CD4-positive, alpha-beta T cell treated with Interleukin-2 at 100 ng/mL for 4 hours (primary cell): ENCODE measurements at places on chromosomes 11 and 22.
A peak's percentile ranks its signal among the peaks of the same experiment; 100 is the strongest.

GRCh38 chr22:36385491-36386350, 2.0 kb downstream of the MYH9 start:
- peak; percentile 75 for DNase-seq

GRCh38 chr11:134585666-134586610, 173.9 kb upstream of the B3GAT1 start:
- DNase-seq, result no peak

DNA sequence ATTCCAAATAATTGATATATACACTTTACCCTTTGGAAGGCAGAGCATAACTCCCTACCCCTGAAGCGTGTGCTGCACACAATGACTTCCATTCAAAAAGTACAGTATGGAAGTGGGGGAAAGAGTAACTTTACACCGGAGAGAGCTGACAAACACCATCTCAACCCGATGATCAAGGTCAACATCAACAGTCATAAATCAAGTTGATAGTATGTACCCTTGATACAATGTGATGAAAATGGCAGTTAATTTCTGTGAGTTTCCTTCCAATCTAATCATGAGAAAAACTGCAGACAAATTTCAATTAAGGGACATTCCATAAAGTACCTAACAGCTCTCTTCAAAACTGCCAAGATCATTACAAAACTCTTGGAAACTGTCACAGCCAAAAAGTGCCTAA, 6.0 kb upstream of the DEUP1 start:
- DNase-seq, result no peak

DNA sequence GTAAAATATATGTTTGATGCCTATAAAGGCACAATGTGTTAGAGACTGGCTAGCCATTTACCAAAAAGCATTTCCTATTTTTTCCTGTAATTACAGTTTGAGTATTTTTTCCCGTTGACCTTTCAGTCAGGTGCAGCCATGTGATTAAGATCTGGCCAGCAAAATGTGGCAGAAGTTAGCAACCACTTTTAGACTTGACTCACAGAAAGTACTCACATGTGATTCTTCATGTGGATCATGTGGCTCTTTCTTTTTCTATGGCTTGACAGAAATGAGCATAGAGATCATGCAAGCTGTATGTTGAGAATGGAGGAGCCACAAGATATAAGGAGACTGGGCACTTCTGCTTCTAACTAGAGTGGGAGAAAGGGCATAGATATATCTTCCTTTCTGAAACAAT, 27.3 kb upstream of the RAB38 start:
- no peak for DNase-seq

GRCh38 chr11:74956397-74957015, 7.4 kb downstream of the SPCS2 start:
- no peak for DNase-seq

GRCh38 chr11:106706355-106706754, 311.9 kb downstream of the GUCY1A2 start:
- no peak for DNase-seq

GRCh38 chr11:8055836-8056526, 25.0 kb upstream of the TUB start:
- no peak for DNase-seq

DNA sequence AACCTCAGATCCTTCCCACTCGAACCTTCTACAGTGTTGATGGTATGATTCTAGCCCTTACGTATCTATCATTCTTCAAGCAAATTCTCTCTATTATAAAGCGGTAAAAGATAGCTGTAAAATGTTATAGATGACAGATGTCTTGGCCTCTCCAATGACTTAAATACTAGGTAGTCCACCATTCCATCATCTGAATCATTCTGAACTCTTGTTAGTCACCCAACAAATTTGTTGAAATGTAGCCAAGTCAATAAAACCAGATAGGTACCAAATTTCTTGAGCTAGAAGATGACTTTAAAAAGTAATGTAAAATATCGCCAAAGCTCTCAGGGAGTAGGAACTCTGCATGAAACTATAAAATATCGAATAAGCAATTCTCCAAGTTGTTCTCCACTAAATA, 32.6 kb upstream of the PICALM start:
- no peak for DNase-seq

GRCh38 chr22:22802339-22802970, 85.2 kb upstream of the IGLL5 start:
- DNase-seq, result peak; percentile 60

DNA sequence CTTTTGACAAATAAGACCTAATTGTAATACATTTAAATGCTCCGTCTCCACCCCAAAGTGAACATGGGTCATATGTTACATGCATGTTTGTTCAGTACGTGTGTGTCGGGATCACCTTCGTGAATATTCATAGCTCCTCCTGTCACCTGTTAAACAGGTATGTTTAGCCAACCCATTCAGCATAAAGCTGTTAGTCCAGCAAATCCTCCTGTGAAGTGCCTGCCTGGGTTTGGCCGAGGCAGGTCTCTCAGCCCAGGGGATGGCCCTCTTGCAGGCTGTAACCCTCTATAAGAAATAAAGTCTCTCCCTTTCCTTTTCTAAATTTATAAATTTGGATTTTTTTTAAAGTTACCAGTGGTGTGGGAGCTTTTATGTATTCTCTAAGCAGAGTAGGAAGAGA, 38.9 kb upstream of the NTM start:
- DNase-seq, result no peak

- peak; percentile 9 for DNase-seq
These were observed 31.7 kb downstream of the FAM181B start for GRCh38 chr11:82701847-82702520.

GRCh38 chr11:15558513-15559181, 443.9 kb downstream of the INSC start:
- no peak for DNase-seq

DNA sequence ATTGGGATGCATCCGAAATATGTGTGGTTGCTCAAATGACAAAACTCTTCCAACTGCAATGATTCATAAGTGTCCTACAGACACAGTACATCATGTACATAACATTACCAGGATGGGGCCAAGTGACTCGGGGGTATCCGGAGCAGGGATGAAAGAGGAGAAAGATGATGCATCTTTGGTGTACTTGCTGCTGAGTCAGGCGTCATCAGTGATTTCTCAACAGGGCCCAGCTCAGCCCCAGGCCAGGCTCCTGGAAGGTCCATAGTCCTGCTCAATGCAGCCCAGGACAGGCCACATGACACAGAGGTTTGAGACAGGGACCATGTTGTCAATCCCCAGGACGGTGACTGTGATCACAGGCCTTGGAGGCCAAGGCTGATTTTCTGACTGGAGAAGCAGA, 59.3 kb downstream of the GGTLC2 start:
- DNase-seq, result no peak

GRCh38 chr11:35076201-35077100, 62.5 kb upstream of the CD44 start:
- no peak for DNase-seq

- no peak for DNase-seq
These were observed 16.7 kb downstream of the PHLDA2 start for GRCh38 chr11:2912498-2912897.

DNA sequence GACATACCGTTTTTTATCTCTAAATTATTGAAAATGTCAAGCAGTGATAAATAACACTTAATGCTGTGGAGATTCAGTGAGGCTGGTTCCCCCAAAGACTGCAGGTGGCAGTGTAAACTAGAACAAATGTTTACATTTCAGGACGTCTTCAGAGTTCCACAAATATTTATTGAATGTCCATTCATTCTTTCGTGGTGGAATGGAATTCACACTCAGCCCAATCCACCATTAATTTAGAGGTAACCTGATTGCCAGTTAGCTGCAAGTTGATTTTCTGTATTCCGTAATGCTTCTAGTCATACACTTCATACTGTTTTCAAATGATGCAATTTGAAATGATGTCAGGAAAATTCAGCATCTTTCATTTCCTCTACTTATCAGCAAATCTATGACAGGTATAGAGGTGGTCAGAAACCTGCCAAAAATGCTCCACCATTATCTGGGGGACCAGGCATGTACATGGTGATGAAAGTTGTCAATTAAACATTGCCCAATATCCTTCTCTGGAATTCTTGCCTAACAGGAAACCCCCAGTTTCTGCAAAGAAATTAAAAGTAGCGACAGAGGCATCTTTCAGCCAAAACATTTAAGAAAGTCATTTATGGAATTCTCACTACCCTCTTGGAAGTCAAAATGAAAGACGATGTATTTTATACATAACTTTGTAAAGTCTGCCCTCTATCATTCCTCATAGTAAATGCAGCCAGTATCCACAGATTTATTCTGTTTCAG, 94.3 kb upstream of the BMAL1 start:
- DNase-seq, result peak; percentile 25

DNA sequence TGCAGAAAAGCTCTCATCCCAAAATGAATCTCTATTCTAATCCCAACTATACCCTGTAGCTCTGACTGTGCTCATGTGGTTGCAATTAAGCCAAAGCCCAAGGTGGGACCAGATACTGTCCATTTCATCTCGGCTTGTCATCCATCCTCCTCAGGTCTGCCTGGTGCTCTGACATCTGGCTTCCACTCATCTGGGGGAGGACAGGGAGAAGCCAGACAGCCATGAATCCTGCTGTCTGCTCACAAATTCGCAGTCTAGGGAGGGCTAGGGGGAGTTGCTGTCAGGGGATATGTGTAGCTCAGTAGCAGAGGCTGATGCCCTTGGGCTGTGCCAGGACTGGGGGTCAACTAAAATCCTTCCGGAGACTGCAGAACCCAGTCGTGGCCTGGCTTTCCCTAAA, 167.1 kb downstream of the ETS1 start:
- DNase-seq, result no peak

DNA sequence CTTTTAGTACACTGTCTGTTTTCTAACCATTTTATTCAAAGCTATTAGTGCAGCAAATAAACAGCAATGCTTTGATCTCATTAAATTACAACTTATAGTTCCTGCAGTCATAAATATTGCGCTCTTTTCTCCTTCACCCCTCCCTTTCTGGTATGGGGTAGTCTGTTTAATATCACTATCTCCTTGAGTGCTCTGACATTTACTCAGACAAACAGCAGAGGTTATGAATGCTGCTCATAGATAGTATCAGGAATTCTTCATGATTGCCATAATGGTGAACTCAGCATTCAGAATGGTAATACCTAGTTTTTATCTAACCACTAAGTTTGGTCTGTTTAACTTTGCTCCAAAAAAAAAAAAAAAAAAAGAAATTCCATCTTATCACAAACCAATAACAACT, 87.4 kb downstream of the EIF3M start:
- no peak for DNase-seq

DNA sequence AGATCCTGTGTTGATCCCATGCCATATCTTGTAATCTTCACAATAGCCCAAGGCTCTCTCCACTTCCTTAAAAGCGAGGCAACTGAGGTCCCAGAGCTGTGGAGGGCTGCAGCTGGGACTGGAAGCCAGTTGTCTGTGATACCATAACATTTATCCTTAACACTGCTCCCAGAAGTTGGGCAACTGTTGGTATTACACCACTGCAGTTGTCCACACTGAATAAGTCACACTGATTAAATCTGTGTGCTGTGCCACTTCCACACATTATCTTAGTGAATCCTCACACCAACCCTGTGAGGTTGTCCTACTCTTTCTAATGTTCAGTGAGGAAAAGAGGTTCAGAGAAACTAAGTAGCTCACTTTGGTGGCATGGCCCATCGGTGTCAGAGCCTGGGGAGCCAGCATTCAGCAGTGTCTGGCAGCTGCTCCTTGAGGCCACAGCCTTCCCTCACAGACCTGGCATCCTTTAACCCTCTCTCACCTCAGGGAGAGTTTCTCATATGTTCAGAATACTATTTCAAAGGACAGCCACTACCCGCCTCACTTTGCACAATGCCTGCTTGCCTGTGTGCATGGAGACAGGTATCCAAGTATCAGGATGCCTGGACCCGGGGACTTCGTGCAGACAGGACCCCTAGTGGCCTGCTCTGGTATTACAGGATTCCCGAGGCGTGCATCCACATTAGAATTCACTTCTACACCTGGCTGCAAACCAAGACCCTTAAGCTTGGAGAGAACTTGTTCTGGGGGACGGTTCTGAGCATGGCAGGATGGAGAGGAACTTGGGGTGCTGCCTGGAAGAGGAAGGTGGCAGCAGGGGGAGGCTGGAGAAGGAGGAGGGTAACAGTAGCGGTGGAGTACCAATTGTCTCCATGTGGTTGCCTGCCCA, 221.9 kb upstream of the TBCEL start:
- peak; percentile 36 for DNase-seq

DNA sequence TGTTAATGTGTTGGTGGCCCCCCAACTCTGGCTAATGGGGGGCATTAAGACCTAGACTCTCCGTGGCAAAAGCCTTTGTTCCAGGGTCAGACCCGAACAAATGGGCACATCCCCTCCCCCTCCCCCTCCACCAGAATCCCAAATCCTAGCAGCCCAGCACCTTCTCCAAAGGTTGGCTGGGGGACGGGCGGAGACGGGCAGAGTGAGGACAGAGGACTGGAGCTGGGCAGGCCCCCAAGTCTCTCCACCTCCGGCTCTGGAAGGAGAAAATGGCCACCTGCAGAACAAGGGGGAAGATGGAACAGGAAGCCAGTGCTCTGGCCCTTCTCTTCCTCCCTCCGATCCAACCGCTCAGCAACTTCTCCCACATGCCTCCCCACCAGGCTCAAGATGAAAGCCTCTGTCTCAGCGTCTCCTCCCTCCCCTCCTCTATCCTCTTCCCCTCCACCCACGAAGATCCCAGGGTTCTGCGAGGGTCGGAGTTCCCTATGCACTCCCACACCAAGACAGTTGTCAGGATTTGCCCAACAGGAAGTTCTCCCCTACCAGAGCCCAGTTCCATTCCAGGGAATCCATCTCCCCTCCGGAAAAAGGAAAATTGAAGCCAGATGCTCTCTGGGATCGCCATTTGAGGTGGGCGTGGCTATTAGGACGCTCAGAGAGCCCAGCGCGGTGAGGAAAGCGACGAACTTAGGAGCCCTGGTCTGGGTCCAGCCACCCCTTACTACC, 20.1 kb downstream of the ADA2 start:
- no peak for DNase-seq

DNA sequence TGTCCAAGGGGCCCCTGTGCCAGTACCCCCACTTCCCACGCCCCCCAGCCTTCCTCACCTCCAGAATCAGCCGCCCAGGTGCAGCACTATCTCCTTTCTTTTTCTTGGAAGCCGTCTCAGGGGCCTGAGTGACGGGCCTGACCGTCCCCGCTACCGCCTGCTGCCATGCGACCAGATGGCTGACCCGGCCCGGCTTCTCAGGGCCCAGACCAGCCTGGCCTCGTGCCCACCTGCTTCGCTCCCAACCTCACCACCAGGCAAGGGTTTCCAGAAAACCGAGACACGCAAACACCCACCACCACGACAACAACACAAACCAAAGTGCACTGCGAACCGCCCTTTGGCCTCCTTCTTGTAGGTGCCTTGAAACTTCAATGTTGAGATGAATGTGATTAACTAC, 39.1 kb downstream of the MACROD1 start:
- no peak for DNase-seq

- no peak for DNase-seq
These were observed 118.4 kb downstream of the TEAD1 start for GRCh38 chr11:12792590-12792989.
